ENCODE measurements at places on chromosomes 4 and X.

GRCh38 chr4:130257271-130257670, 1161.3 kb downstream of the C4orf33 start:
- H3K4me3 ChIP-seq, result no peak overlapping the region
- H3K27me3 ChIP-seq, result no peaks in the 10 kb centered on the region
- no peaks in the 10 kb centered on the region for H3K4me1 ChIP-seq

- no peak for DNase-seq
- H3K4me3 ChIP-seq, result no peak overlapping the region
- H3K4me1 ChIP-seq, result peaks cover 2% of the 10 kb centered on the region
- no peaks in the 10 kb centered on the region for H3K27me3 ChIP-seq
- H3K27ac ChIP-seq, result no peak overlapping the region
- no peaks in the 10 kb centered on the region for H3K36me3 ChIP-seq
These were observed 40.3 kb downstream of the NHS start for GRCh38 chrX:17415242-17415810.

GRCh38 chr4:126395664-126396063, 1080.9 kb downstream of the FAT4 start:
- H3K4me3 ChIP-seq, result no peak overlapping the region
- H3K27me3 ChIP-seq, result no peaks in the 10 kb centered on the region
- H3K36me3 ChIP-seq, result no peaks in the 10 kb centered on the region
- no peak overlapping the region for H3K27ac ChIP-seq
- no peak for DNase-seq
- H3K4me1 ChIP-seq, result no peaks in the 10 kb centered on the region

DNA sequence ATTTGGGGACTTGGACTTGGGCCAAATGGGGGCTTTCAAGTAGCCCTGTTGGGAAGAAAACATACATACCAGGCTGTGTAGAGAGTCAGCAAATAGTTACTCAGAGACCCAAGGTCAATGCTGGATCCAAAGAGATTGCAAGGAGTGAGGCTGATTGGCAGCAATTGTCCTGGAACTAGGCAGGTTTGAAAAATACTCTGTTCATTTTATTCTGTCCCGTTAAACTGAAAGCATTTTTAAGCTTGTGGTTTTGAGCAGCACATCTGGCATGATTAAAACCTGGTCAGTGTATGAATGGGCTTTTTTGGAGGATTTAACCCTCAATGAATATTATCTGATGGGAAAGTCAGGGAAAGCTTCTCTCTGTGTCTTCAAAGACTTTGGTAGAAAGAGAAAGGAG, 294.3 kb upstream of the BOD1L1 start:
- no peaks in the 10 kb centered on the region for H3K27me3 ChIP-seq
- H3K27ac ChIP-seq, result no peak overlapping the region
- DNase-seq, result no peak
- no peak overlapping the region for H3K4me3 ChIP-seq
- H3K4me1 ChIP-seq, result no peaks in the 10 kb centered on the region

DNA sequence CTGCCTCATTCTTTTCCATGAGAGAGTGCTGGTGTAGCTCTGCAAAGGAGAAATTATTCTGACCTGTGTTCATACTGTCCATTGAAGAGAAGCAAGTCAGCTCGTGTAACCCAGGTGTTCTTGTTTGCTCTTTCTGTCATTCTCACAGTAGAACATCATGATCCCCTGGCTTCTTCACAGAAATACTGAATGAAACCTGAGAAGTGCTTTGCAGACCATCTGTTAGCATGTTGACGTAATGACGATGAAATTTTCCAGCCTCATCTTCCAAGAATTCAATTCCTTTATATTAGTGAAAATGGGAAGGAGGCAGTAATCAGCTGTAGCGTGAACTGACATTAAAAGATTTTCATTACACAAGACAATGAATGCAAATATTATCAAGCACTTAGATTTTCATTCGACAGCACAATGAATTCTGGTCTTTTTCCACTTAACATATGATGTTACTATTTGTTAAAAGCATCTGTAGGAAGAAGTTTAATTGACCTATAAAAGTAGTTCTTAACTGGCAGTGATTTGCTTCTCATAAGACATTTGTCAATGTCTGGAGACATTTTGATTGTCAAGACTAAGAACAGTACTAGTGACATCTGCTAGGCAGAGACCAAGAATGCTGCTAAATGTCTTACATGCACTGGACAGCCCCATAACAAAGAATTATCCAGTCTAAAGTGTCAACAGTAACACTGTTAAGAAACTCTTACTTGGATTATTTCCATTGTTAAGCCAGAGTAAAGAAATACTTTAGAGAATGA, 246.3 kb downstream of the BANK1 start:
- DNase-seq, result no peak
- H3K27me3 ChIP-seq, result no peaks in the 10 kb centered on the region
- no peak overlapping the region for H3K27ac ChIP-seq

DNA sequence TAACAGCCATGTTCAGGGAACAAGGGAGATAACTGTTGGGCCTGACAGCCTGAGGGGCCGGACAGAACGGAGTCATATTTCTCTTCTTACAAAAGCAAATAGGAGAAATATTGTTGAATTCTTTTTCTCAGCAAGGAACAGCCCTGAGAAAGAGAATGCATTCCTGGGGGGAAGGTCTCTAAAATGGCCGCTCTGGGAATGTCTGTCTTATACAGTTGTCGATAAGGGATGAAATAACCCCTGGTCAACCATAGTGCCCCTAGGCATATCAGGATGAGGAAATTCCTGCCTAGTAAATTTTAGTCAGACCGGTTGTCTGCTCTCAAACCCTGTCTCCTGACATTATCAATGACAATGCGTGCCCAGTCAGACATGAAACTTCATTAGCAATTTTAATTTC, 1925.5 kb downstream of the PCDH7 start:
- H3K27ac ChIP-seq, result no peak overlapping the region
- DNase-seq, result no peak
- H3K36me3 ChIP-seq, result no peaks in the 10 kb centered on the region
- no peaks in the 10 kb centered on the region for H3K4me1 ChIP-seq
- no peak overlapping the region for H3K4me3 ChIP-seq

DNA sequence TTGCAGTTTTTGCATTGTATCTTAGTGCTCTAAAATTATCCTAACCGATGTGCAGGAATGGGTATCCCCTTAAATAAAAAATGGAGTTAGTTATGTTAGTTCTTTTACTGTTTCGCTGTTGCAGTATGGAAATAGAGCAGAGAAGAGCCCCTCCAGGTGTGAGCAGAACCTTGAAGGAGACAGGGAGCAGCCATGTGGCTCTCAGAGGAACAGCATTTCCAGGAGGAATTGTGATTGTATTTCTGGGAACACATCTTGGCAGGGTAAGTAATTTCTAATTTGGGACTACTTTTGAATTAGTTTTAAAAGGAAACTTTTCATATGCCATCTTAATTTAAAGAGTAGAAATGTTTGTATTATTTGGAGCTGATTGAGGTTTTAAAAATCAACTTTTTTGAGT, 5.3 kb upstream of the CCDC158 start:
- peaks cover 3% of the 10 kb centered on the region for H3K4me1 ChIP-seq
- H3K27me3 ChIP-seq, result peaks cover 31% of the 10 kb centered on the region
- no peaks in the 10 kb centered on the region for H3K36me3 ChIP-seq
- no peak overlapping the region for H3K4me3 ChIP-seq

GRCh38 chr4:71441186-71442169, 102.7 kb downstream of the SLC4A4 start:
- no peak for DNase-seq
- H3K4me1 ChIP-seq, result no peaks in the 10 kb centered on the region
- no peaks in the 10 kb centered on the region for H3K27me3 ChIP-seq

- no peak overlapping the region for H3K4me3 ChIP-seq
- peaks cover 4% of the 10 kb centered on the region for H3K4me1 ChIP-seq
- DNase-seq, result no peak
- H3K27me3 ChIP-seq, result peaks cover 5% of the 10 kb centered on the region
These were observed 37.9 kb upstream of the MXD4 start for GRCh38 chr4:2299794-2300193.

- H3K36me3 ChIP-seq, result no peaks in the 10 kb centered on the region
- DNase-seq, result no peak
- H3K27ac ChIP-seq, result no peak overlapping the region
- H3K4me3 ChIP-seq, result no peak overlapping the region
- peaks cover 10% of the 10 kb centered on the region for H3K27me3 ChIP-seq
These were observed 81.7 kb downstream of the EGF start for GRCh38 chr4:109994415-109994827.

- no peak overlapping the region for H3K4me3 ChIP-seq
- no peaks in the 10 kb centered on the region for H3K36me3 ChIP-seq
- no peaks in the 10 kb centered on the region for H3K4me1 ChIP-seq
- peaks cover 3% of the 10 kb centered on the region for H3K27me3 ChIP-seq
- DNase-seq, result no peak
- H3K27ac ChIP-seq, result no peak overlapping the region
These were observed 20.2 kb downstream of the SHOX start for GRCh38 chrX:650811-651210.

GRCh38 chrX:7318241-7318640, 170.3 kb upstream of the PUDP start:
- no peak overlapping the region for H3K4me3 ChIP-seq
- DNase-seq, result no peak
- H3K27ac ChIP-seq, result no peak overlapping the region
- H3K27me3 ChIP-seq, result no peaks in the 10 kb centered on the region

- no peak for DNase-seq
- no peaks in the 10 kb centered on the region for H3K27me3 ChIP-seq
- H3K4me3 ChIP-seq, result no peak overlapping the region
- H3K27ac ChIP-seq, result no peak overlapping the region
These were observed 125.8 kb upstream of the RXFP1 start for GRCh38 chr4:158395889-158396288.

DNA sequence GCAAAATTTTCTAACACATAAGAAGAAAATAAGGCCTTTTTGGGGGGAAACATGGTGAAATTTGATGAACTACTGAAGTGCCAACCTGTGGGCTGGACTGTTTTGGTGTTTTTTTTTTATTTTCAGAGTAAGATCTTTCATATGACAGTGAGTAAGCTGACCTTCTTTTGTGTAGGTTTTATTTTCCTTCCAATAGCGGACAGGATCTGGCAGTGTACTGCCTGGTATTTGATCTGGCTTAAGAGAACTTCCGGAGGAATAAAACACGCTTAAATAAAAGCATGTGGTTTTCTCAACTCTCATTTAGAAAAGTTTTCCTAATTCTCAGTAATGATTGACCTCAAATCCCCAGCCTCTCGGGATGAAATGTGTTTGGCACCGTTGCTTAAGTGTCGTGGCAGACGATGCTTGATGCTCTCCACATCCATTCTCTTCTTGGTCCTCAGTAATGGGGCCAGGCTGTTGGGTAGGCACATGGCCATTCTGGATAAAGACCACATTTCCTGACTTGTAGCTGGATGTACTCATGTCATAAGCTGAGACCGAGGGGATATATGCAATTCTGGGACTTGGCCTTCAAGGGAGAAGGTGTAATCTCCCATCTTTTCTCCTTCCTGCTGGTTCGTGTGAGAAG, 65.6 kb upstream of the PDLIM3 start:
- no peak overlapping the region for H3K27ac ChIP-seq
- H3K4me3 ChIP-seq, result no peak overlapping the region
- peaks cover 8% of the 10 kb centered on the region for H3K27me3 ChIP-seq
- H3K4me1 ChIP-seq, result no peaks in the 10 kb centered on the region
- no peak for DNase-seq

- H3K4me3 ChIP-seq, result no peak overlapping the region
- H3K36me3 ChIP-seq, result no peaks in the 10 kb centered on the region
- no peaks in the 10 kb centered on the region for H3K4me1 ChIP-seq
- no peak overlapping the region for H3K27ac ChIP-seq
These were observed 18.6 kb upstream of the ADRA2C start for GRCh38 chr4:3747581-3747904.

DNA sequence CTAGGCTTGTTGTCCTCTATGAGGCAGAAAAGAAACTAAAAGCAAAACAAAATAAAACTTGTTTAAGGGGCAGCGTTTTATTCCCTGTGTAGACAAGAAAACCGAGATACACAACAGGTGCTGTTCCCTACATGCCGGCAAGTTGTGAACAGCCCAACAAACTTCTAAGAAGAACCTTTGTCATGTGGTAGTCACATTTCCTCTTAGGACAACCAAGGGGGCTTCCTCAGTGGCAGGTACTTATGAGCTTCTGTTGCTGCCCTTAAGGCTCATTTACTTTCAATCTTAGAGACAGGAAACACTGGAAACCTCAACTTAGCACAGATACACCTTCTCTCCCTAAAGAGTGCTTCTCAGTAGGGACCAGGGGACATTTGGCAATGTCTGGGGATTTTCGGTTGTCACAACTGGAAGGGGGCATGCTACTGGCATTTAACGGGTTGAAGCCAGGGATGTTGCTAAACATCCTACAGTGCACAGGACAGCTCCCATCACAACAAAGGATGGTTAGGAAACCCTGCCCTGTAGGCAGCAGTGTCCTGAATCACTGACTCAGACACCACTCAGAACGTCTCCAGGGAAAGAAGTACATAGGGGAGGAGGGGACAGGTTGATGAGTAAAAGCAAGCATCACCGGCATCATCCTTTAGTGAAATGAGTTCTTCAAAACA, 111.0 kb downstream of the ASB9 start:
- H3K4me3 ChIP-seq, result peak overlapping the region; percentile 91
- H3K36me3 ChIP-seq, result peaks cover 6% of the 10 kb centered on the region
- peak; percentile 31 for DNase-seq
- no peaks in the 10 kb centered on the region for H3K27me3 ChIP-seq
- peaks cover 18% of the 10 kb centered on the region for H3K4me1 ChIP-seq

DNA sequence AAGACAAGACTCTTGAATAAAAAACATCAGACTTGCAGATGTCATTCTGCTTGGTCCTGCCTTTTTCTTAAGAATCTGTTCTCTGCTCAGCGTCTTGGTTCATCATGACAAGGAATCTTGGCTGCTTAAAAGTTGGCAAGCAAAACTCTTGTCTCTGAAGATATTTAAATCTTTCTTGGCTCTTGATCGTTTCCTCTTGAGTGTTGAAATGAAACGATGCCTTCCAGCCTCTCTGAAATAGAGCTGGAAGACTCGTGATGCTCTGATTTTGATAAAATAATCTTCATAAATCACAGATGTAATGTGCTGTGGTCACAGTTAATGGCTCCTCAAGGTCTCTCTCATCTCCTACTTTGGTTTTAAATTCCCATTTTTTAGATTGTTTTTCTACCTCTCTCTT, 39.9 kb upstream of the TMEM192 start:
- no peak overlapping the region for H3K27ac ChIP-seq
- no peak overlapping the region for H3K4me3 ChIP-seq
- H3K27me3 ChIP-seq, result peaks cover 8% of the 10 kb centered on the region
- no peaks in the 10 kb centered on the region for H3K36me3 ChIP-seq
- no peaks in the 10 kb centered on the region for H3K4me1 ChIP-seq

GRCh38 chr4:73308286-73308685, 49.7 kb upstream of the ANKRD17 start:
- no peak overlapping the region for H3K27ac ChIP-seq
- DNase-seq, result no peak
- no peaks in the 10 kb centered on the region for H3K4me1 ChIP-seq

GRCh38 chrX:133913658-133914388, 71.6 kb downstream of the GPC3 start:
- no peaks in the 10 kb centered on the region for H3K27me3 ChIP-seq
- H3K36me3 ChIP-seq, result no peaks in the 10 kb centered on the region
- H3K4me3 ChIP-seq, result no peak overlapping the region
- peaks cover 2% of the 10 kb centered on the region for H3K4me1 ChIP-seq

Data from T-helper 2 cell treated with Interferon-gamma antibody and Interleukin-4, amounts not matched to agents 5 μg/mL and 100 μg/mL, for 36 hours (primary cell).